NCI-H2107 (cell line): ENCODE measurements at places on chromosomes 11 and 22.

- DNase-seq = no peak
Observed at GRCh38 chr11:120389693-120390584, 53.7 kb downstream of the ARHGEF12 start.

DNA sequence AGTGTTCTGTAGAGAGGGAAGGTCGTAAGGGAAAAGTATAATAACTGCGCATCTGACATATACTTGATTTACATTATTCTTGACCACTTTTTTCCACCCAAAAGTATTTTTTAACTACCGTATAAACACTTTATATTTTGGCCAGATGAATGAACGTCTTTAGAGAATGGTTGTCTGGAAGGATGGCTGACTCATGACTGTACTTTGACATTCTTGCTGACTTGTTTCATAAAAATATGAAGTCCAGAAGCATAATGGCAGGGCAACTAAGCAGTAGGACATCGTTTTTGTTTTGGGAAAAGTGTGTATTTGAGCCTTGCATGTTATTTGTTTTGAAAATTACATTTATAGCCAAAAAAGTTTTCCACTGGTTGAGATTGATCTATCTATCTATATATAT lies 110.0 kb downstream of the OSBP2 start:
- DNase-seq = no peak

GRCh38 chr22:23652286-23652685 lies 20.2 kb upstream of the DRICH1 start:
- no peak for DNase-seq

DNA sequence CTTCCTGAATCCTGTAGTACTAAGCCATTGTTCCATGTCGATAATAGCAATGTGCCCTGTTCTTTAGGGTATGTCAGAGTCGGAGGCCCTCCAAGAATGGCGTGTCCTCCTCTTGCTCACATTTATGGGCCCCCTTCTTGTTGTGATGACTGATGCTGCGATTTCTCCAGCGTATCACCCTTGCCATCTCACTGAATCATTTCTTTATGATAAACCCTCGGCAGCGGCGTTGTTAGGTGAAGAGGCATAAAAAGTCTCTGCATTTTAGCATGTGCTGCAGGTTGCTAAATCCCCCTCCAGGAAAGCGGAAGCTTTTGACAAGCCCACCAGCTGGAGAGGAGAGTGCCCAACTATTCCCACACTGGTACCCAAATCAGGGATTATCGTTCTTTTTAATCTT lies 1045.3 kb downstream of the BRD1 start:
- DNase-seq = no peak

GRCh38 chr11:108466405-108466804 lies 924 bp downstream of the C11orf65 start:
- no peak for DNase-seq

- no peak for DNase-seq
Observed at GRCh38 chr11:104556606-104557301, 341.5 kb downstream of the CASP12 start.
